Retinal pigment epithelial cell (primary cell): ENCODE measurements at places on chromosomes 7 and 10.

DNA sequence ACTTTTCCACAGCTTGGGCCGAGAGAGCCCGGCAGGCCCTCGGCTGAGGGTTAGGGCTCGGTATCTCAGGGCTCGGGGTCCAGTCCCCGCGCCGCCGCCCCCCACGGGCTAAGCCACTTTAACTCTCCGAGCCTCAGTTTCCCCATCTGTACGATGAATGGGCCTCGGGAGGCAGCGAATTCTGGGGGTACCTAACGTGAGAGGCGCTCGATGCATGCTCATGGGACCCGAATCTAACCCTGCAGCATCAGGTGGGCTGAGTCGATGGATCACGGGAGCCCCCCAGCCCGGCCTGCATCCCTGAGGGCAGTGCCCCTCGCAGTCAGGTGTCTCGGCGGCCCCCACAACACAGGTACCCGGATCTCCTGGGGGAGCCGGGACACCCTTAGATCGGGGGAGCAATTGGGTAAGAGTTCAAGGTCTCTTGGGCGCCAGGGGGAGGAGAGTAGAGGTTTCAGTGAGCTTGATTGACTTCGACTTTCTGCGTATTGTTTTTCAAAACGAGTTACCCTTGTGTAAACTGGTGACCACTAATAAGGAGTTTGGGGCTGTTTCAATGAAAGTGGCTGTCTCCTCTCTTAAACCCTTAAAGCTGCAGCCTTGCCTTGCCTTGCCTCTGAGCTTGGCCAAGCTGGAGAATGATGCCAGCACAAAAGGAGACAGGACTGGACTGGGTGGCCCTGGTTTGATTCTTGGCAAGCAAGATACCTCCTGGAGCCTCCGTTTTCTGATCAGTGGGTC, 631 bp downstream of the POR start:
- DNase-seq = no peak

DNA sequence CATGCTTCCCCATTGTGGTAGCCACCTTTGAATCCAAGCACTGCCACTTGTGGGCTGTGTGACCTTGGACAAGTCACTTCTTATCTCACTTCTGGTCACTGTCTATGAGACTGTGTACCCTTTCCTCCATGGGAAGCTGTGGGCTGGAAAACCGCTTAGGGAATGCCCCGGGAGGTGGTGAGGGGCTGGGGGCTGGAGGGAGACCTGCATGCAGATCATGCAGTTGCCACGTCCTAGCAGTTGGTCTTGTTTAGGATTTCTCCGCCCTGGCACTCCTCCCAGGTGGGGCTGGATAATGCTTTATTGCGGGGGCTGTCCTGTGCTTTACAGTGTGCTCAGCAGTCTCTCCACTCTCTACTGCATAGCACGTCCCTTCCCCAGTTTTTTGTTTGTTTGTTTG, 62.9 kb upstream of the OPN4 start:
- no peak for DNase-seq

GRCh38 chr7:155463114-155463811, 5.3 kb downstream of the EN2 start:
- DNase-seq = no peak

- no peak for DNase-seq
Measured at GRCh38 chr7:15836041-15836440, 149.6 kb upstream of the MEOX2 start.

- no peak for DNase-seq
Measured at GRCh38 chr10:115818012-115818411, 455.0 kb downstream of the GFRA1 start.

DNA sequence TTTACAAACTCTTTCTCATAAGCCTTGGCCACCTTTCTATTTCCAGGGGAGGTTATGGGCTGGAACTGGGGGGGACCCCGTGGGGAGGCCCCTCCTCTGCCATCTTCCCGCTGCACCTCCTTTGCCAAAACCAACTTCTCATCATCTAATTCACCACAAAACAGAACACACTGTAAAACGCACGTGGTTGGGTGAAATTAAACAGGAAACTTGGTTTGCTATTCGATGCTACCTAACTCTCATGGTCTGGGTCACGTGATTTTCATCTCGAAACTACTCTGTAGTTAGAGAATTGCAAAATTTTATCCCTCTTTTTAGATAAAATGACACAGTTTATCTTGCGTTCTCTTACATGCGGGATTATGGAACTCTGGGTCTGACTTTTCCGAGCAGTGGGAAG, 242.0 kb downstream of the ZMYND11 start:
- no peak for DNase-seq

DNA sequence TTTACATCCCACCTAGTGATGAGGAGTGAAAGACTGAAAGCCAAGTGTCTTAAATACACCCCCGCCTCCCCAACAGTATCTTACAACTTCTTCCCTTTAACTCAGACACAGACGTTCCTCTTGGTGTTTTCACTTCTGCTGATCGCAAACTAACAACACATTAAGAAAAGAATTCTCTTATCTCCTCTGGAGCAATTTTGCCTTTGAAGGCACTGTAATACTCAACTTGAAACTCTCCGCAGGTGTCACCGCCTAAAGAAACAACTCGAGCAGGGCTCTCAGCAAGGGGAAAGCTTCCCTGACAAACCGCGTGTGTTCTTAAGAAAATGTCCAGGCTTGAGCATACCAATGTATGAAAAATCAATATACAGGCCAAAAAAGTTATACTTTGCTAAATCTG, 452 bp downstream of the SEMA3C start:
- DNase-seq = no peak

- DNase-seq = no peak
Measured at GRCh38 chr10:76582531-76582930, 1055.1 kb downstream of the KCNMA1 start.

DNA sequence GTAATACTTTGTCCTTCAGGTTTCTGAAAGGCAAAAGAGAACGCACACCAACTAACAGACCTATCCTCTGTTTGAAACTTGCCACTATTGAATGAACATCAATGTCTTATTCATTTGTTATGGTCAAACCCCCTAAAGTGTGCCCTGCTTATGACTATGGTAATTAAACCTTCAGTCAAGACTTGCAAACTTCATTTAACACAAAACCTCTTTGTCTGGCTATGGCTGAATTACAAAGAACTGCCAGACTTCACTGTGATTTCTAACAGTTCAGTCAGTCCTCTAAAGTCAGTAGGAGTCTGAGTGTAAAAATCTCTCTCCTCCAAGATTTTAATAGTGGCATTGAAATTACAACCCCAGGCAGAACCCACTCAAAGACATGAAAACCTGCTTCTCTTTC, 702.5 kb upstream of the LRRN3 start:
- peak; percentile 7 for DNase-seq

DNA sequence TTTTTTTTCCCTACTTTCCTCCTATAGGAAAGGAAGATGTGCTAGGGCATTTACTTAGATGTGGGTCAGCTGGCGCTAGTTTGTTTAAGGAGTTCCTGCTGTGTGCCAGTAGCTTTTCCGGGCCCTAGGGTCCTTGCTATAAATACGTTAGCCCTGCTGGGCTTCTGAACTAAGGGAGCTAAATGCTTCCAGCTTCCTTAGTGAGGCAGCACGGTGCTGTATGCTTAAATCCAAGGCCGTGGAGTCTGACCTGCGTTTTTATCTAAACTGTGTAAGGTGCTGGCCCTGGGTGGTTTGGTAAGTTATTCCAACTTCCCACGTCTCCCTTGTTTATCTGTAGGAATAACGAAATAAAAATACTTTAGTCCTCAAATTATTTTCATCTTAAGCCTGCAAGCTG, 594 bp downstream of the TDRD1 start:
- no peak for DNase-seq

DNA sequence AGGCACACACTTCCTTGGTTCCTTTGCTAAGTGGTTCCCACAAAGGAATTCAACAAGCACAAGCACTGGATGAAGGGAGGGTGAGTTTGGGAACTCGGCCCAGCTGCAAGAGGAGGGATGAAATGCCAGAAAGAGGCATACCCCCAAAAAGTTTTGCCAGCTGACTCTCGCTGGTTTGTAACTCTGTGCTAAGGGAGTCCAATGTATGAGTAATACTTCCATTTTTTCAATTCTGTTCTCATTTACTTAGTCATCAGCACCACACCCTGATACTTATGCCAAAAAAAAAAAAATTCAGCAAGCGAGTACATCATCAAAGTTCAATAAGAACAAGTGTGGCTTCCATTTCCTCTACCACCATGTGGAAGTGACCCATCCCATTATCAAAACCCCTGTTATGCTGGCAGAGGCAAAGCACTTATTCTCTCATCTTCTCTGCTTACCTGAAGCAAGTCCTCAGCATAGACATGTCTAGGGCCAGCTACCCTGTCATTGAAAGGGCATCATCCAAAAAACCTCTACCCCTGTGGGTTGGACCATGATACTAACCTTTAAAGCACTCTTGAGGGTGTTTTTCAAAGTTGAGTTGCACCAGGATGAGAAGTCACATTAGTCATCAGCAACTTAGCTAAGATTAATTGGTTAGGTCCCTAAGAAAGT, 6.9 kb upstream of the HYCC1 start:
- DNase-seq = no peak

DNA sequence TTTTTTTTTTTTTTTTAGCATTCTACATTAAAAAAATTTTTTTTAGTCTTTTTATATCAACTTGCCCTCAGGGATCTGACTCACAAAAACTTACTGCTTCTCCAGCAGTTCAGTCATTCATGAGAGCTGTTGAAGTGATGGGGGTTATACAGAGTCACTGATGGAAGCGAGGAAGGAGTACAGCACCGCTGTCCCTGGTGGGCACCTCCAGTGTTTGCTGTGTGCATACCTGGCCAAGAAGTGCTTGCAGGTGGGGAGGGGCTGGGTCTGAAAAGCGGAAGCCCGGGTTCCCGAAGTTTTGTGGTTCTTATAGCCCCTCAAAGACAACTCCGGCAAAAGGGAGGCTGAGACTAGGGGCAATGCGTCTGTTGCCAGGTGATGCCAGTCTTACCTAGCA, 46.2 kb downstream of the MINDY4 start:
- no peak for DNase-seq

DNA sequence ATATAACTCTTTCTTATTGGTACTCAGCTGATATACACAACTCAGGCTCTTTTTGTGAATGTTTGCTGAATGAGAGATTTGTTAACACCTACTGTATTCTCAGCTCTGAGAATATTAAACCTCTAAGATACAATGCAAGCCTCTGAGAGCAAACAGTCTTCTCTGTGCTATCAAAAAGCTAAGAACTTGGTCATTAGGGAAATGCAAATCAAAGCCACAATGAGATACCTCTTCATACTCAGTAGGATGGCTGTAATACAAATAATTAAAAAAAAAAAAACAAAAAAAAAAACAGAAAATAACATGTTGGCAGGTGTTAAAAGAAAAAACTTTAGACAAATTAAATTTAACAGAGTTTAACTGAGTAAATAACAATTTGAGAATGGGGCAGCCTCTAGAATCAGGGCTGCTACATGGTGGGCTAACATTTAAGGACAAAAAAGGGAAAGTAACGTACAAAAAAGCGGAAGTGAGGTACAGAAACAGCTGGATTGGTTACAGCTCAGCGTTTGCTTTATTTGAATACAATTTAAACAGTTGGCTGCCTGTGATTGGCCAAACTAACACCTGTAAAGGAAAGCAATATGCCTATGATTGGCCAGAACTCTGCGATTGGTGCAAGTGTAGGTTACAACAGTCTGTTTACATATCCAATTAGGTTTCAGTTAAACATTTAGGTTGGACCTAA, 14.8 kb upstream of the MTURN start:
- no peak for DNase-seq

- DNase-seq = no peak
Measured at GRCh38 chr10:7707858-7708622, 4.9 kb downstream of the ITIH2 start.

- no peak for DNase-seq
Measured at GRCh38 chr10:90621577-90621976, 236.3 kb downstream of the HTR7 start.

- no peak for DNase-seq
Measured at GRCh38 chr10:73439605-73440312, 6.4 kb upstream of the MSS51 start.

DNA sequence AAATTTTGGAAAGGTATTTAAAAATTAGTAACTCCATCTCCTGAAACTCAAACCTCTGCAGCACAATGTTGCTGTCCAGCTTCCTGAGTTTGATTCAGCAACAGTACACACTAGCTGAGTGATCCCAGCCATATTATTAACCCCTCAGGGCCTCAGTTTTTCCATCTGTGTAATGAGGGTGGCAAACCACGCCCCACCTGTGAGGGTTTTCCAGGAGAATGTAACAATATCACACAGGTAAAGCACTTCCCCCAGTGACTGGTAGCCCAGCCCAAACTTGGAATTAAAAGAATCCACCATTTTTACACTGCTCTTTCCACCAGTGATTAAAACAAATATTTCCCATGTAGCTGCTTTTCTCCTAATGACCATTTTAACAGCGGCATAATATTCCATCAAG, 122.4 kb downstream of the SORBS1 start:
- no peak for DNase-seq

- DNase-seq = no peak
Measured at GRCh38 chr10:15518250-15518649, 147.2 kb upstream of the FAM171A1 start.

DNA sequence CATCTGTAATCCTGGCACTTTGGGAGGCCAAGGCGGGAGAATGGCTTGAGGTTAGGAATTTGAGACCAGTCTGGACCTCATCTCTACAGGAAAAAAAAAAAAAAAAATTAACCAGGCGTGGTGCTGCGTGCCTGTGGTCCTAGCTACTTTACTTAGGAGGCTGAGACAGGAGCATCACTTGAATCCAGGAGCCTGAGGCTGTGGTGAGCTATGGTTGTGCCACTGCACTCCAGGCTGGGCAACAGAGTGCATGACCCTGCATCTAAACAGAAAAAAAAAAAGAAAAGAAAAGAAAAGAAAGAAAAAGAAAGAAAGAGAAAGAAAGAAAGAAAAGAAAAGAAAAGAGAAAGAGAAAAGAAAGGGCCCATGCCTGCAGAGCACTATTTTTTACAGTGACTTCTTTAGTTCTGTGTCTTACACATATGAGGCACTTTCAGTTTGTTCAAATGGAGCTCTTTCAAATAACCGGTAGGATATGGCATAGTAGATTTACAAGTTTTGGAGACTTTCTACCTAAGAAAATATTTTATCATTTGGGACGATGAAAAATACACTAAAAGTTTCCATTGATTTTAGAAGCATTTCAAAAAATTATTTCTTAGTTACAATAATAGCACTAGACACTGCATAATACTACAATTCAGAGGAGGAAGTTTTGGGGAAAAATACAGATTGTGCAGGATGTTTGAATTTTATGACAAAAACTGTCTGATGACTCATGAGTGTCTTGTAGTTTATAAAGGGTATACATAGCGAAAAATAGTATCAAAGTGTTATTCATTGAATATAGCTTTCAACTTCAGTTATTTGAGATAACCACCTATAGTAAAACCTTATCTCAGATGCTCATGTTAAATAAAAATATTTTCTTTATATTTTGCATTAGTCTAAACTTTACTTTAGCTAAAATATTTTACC, 75.9 kb downstream of the MDFIC start:
- DNase-seq = no peak

DNA sequence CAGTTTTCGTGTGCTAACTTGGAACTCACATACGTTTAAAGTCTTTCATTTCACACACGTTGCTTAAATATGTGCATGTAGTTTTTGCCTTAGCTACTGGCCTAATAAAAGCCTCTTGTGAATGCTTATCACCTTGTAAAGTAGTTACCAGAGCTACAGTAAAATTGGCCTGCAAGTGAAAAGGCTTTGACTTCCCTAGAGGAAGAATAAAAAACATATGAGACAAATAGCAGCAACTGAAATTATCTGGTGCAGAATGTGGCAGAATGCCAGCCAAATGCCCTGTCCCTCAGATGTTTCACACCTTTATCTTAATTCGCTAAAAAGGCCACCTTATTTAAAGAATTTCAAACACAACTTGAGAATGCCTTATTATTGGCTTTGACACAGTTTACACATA, 28.1 kb upstream of the RPA3 start:
- no peak for DNase-seq

- no peak for DNase-seq
Measured at GRCh38 chr7:144723301-144723700, 112.6 kb downstream of the TPK1 start.
